ENCODE measurements at places on chromosomes 5 and 9.

GRCh38 chr5:133247151-133247709 lies 195.4 kb downstream of the HSPA4 start:
- DNase-seq: no peak

DNA sequence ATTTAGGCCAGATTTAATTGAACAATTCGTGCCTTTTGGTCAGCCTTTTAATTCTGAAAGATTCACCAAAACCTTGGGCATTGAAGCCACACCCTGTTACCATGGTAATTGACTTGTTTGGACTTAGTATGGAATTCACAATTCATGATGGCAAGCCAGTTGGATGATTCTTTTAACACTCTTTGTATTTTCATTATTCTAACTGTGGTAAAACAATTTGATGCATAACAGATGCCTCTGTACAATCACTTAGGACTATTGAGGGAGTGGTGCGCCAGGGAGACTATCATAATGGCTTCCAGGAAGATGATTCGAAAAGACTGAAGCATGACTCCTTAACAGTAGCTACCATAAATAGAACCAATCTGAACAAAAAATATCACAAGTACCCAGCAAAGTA lies 381.1 kb upstream of the ADAMTS16 start:
- DNase-seq: no peak

DNA sequence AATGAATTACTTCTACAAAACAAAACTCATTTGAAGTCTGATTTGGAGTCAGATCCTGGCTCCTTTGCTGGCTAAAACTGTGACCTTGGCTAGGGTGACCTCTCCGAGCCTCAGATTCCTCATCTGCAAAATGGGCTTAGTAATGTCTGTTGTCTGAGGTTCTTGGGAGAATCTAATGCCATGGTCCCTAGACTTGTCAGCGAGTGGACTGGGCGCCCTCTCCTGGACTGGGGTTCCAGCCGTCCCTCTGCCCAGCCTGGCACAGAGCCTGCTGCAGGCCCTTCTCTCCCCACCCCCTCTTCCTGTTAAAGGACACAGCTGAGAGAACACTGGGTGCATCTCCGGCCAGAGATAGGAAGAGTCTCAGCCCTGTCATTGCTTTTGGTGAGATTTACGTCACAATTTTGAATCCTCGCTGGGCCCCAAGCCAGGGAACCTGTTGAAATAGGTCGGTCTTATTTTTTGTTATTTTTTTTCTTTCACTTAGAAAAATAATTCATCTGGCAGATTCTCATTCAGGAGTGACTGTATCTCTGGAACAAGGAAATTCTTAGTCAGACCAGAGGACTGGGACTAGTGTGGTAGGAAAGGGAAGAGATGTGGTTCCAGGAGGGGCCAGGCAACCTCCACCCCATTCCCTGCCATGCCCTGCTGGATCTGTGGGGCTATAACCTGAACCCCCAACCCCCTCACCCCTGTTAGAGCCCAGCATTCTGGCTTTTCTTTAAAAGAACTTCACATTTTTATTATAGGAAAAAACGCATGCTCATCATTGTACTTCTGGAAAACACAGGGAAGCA lies 48.2 kb upstream of the RPL26L1 start:
- no peak for DNase-seq

DNA sequence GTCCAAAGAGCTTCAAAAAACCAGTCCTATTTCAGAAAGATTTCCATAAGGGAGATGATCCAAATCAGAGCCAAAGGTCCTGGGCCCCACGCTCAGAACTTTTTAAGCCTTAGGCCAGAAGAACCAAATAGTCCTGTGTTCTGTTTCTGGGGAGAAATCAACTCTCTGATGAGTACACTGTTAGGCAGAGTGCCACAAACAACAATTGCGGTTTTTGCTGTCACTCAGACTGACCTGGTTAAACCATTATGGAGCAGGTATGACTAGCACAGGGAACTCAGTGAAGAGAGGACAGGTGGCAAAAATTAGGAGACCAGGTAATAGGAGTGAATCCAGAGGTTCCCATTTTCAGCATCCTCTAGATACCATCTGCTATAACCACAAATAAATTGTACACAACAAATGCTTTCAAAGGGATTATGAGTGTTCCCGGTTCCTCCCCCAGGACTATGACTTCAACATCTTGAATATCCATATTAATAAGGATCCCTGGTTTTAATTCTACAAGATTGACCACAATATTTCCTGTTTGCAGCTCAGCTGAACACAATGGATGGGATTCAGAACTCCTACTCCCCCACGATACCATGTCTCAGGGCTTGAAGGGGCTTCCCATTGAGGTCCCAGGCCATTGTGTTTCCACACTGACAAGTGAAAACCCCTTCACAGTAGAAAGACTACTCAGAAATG lies 52.1 kb upstream of the FREM1 start:
- no peak for DNase-seq

DNA sequence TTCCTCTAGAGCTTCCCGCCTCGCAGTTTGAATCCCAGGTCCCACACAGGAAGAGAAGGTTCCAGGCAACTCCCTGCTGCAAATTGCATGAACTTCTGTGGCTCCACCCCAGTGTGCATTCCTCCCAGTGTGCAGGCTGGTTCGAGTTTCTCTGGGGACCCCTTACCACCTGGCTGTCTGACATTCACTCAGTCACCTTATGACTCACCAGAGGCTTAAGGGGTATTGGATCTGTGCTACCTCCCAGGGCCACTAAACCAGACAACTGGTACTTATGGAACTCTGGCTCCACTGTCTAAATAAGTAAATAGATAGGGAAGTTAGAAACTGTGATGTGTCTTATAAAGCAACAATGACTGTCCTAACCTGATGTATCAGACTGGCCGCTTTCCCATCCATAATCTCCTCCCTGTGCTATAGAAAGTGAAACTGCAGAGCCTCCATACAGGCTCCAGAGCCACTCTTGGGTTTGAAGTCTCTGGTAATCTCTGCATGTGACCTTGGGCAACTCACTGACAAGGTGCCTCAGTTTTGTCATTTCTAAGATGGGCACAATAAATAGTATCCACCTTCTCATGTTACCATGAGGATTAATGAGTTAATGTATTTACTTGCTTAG lies 720.6 kb downstream of the SEMA5A start:
- no peak for DNase-seq

- no peak for DNase-seq
These were observed 1342.4 kb upstream of the DMAC1 start for GRCh38 chr9:9142001-9142400.

- peak; percentile 83 for DNase-seq
These were observed 126.8 kb downstream of the TMEM174 start for GRCh38 chr5:73299665-73300336.

DNA sequence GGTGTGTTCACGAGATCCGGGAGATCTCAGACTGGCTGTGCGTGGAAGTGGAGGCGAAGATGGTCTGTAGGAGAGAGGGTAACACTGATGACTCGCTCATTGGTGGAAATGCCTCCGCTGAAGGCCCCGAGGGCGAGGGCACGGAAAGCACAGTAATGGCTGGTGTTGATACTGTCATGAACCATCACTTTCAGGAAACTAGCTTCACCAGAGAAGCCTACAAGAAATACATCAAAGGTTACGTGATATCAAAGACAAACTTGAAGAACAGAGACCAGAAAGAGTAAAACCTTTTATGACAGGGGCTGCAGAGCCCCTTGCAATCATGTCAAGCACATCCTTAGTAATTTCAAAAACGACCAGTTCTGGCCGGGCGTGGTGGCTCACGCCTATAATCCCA lies 265.7 kb downstream of the GOLPH3 start:
- no peak for DNase-seq

DNA sequence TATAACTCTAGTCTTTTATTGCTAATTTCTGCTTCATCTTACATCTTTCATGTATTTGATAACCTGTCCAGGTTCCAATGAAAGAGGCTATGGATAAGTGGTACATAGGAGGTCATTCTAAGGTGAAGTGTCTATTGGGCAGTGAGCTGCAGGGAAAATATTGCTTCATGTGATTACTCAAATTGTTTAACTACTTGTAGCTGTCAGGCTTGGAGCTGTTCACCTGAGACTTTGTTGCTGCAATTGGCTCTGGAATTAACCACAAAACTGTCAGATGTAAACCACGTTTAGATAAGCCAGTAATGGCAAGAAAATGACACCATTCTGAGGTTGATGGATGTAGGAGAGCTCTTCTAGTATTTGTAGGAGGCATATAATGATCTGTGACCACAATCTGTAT lies 26.0 kb downstream of the ADAMTSL1 start:
- DNase-seq: no peak

DNA sequence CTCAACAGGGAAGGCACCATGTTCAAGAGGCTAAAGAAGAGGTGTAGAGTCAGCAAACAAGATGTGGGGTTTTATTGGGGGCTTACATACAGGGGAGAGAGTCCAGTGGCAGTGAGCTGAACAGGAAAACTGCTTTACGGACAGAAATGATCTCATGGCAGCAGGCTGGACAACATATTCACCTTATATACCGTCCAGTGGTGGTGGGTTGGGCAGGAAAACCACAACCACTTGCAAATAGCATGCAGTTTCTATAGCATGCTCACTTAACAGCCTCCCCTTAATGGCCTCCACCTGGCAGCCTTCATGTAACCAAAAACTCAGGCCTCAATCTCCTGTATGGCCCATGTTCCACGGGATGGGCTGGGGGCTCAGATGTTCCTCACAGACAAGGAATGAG lies 5.4 kb downstream of the TNFSF8 start:
- no peak for DNase-seq

GRCh38 chr9:133761641-133762248 lies 23.6 kb upstream of the SARDH start:
- DNase-seq: no peak

DNA sequence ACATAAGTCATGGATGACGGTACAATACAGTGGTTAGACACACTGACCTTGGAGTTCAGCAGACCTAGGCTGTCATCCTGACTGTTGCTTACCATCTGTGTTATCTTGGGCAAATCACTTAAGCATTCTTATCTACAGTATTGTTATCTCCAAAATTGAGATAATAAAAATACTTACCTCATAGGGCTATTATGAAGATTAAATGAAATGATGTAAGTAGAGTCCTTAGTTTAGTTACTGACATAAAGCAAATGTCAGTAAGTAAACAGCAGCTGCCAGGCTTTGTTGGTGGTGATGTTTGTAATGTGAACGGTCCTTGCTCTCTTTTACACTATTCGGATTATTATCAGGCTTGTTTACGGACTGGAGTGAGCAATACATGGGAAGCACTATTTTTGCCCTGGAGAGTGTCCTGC lies 107.3 kb upstream of the DPYSL3 start:
- no peak for DNase-seq

GRCh38 chr9:26264709-26265601 lies 586.7 kb upstream of the TUSC1 start:
- no peak for DNase-seq

All from right kidney (tissue), 9 donors.